ENCODE measurements at places on chromosomes 12 and 14.

GRCh38 chr14:103030741-103031565 is 26.4 kb downstream of the CDC42BPB start:
- no peak for DNase-seq

DNA sequence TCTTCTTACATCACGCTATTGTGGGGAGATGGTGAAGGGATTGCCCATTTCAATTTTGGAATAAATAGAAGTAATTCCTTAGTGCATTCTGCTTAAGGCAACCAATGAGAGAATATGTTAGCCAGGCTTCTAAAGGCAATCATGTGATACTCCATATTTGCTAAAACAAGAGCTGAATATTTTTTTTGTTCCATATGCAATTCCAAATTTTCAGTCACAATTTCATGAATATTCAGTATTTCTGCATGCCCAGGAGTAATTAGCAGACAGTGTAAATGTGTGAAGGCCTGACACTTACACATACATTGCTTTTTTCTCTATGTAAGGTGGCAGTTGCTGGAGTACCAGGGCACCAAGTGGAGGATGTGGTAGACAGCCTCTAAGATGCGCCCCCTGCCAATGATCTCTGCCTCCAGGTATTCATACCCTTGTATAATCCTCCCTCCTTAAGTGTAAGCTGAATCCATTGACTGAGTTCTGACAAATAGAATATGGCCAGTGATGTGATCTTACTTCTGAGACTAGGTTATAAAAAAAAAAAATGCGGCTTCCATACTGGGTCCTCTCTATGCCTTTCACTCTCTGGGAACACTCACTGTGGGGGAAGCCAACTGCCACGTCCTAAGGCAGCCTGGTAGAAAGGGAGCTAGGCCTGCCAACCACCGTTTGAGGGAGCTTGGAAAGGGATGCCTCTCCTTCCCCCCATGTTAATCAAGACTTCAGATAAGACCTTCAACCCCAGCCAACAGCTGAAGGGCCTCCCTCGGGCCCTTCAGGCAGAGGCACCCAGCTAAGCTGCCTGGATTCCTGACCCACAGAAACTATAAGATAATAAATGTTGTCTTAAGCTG is 62.7 kb upstream of the PTGR2 start:
- DNase-seq = no peak

GRCh38 chr14:91770185-91770584 is 38.3 kb upstream of the CATSPERB start:
- no peak for DNase-seq

- no peak for DNase-seq
Measured at GRCh38 chr12:15196678-15197505, 24.3 kb downstream of the RERG start.

GRCh38 chr14:105084741-105085571 is 19.7 kb upstream of the GPR132 start:
- no peak for DNase-seq

GRCh38 chr14:24818058-24818822 is 184.2 kb upstream of the GZMB start:
- DNase-seq = no peak

- DNase-seq = no peak
Measured at GRCh38 chr12:12447236-12447635, 90.4 kb downstream of the BORCS5 start.

- no peak for DNase-seq
Measured at GRCh38 chr12:76820888-76821482, 57.1 kb downstream of the ZDHHC17 start.

DNA sequence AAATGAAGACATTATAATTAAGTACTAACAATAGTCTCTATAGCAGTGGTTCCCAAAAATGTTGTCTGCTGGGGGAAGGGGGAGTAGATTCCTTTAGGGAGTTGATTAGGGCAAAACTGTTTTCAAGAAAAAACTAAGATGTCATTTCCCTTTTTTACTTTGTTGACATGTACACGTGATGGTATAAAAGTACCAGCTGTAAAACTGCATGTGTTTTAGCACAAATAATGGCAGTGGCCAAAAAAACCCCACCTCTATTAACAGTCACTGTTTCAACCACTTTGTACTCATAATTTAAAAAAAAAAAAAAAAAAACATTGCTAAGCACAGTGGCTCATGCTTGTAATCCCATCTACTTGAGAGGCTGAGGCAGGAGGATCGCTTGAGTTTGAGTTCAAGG is 61.7 kb downstream of the PPP1R12A start:
- DNase-seq = no peak

DNA sequence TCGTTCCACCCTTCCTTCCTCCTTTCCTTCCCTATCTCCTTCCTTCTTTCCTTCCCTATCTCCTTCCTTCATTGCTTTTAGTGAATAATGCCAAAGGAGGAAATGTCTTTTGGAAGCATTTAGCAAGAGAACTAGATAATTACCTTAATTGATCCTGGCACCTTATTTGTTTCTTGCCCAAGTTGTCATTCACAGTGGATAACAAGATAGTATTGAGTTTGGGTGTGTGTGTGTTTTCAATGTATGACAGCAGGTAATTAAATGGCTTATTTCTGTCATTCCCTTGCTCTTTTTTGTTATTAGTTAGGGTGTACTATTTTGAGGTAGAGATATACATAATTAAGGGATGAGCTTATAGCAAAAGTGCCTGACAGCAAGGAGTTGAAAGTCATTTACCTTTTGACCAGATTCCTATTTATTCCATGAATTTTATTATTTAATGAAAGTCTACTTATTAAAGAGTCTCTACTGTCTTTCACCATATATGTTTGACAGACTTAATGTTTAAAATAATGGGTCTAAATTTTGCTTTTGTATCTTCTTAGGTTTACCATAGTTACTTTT is 30.2 kb downstream of the EID3 start:
- DNase-seq = no peak

DNA sequence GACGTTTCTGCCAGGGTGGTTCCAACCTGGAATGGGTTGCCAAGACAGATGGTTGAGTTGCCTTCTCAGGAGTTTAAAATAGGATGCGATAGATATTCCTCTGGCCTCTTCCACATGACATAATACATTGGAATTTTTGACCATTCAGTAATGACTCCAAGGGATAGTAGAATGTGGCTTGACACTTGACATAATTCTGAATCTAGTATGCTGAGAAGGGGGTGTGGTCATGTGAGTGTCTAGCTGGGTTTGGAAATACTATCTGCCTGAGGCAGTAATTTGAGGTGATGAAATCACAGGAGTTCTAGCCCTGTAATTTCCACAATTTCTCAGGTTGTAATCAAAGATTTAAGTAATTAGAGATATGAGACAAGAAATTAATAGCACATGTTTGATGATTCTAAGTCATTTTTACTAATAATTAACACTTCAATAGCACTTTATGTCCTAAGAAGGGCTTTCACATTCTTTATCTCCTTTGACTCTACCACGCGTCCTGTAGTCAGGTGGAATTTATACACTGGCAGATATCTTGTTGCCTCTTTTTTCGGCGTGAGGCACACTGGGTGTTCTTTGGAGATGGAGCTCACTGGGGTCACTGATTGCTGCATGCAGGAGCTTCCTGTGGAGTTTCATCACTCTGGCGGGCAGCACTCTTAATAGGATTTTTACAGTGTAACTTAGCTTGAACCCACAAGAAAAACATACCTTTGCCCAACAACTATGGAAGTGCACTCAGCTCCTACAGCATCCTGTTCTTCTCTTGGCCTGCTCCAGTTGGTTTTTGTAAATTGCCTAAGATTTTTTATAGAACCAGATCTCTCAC is 3.2 kb upstream of the AMIGO2 start:
- no peak for DNase-seq

- DNase-seq = no peak
Measured at GRCh38 chr14:79275292-79275655, 936.0 kb downstream of the DIO2 start.

- no peak for DNase-seq
Measured at GRCh38 chr12:1662761-1663439, 28.0 kb upstream of the ADIPOR2 start.

DNA sequence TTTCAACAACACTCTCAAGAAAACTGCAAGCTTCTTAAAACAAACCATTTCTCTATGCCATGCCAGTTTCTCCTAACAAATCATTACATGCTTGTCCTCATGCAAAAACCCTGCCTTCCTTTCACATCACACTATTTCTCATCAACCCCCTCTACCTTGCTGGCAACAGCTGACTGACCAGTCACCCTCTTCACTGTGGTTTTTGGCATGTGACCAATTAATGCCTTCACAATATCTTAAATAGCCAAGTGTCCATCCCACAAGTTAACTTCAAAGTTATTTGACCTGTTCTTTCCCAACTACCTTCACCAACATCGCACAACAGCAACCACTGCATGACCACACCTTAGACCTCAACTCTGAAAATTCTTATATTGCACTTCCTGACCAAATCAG is 159.6 kb downstream of the CEP128 start:
- no peak for DNase-seq

GRCh38 chr14:80135305-80136088 is 75.8 kb downstream of the DIO2 start:
- no peak for DNase-seq

DNA sequence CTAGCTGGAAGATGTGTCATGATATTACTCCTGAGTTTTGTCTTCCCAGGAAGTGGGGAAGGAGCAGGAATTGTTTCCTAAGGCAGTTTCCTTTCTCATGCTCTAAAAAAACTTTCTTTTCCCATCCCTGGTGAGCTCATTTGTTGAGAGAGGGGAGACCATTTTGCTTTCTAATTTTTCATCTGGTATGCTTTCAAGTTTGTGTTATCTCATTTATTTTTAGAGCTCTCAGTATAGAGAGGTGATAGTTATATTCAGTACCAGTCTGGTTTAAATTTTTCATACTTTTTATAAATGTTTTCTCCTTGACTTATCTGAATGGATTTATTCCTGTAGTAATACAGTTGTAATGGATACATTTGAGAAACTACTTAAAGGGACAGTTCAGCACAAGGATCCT is 79.6 kb downstream of the FBXW8 start:
- no peak for DNase-seq

GRCh38 chr14:99752486-99753121 is 40.6 kb upstream of the EML1 start:
- no peak for DNase-seq

- DNase-seq = no peak
Measured at GRCh38 chr12:76318773-76319594, 29.2 kb downstream of the BBS10 start.

- no peak for DNase-seq
Measured at GRCh38 chr14:50798048-50798421, 32.9 kb downstream of the NIN start.

DNA sequence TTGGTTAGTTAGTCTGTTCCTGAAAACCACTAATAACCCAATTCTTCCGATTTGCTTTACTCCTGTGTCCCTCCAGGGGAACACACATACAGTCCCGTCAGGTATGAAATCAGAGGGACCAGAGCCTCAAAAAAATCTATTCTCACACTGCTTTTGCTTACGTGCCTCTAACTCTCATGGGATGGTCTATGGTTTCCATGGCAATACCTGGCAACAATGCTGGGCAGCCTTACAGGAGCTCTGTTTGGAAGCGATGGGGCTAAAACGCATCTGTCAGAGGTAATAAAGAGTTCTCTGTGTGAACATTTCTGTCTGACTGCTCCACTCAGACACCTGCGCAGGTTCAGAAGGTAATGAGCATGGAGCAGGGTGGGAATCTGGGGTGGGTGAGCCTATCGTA is 376.2 kb downstream of the GXYLT1 start:
- no peak for DNase-seq

Data from activated CD4-positive, alpha-beta T cell treated with anti-CD3 and anti-CD28 coated beads, Interleukin-2, Interleukin-4, amounts not matched to agents 100 ng/mL and 50 ng/mL, durations not matched to agents 16 hours and 8 hours (primary cell).